ENCODE measurements at places on chromosomes 4 and X.

GRCh38 chrX:10106806-10107205 lies 50.0 kb upstream of the CLCN4 start:
- no peak for DNase-seq

DNA sequence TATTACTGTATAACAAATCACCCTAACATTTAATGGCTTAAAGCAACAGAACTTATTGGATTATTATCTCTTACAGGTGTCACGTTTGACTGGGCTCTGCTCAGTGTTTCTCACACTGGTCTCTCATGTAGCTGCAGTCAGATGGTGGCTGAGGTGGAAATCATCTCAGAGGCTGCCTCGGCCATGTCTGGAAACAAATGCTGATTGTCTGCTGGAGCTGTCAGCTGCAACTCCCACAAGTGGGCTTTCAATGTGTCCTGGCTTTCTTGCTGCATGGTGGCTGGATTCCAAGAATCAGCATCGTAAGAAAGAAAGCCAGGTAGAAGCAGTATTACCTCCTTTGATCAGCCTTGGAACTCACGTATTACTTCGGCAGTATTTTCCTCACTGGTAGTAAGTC lies 277.6 kb downstream of the SPANXN1 start:
- no peak for DNase-seq

DNA sequence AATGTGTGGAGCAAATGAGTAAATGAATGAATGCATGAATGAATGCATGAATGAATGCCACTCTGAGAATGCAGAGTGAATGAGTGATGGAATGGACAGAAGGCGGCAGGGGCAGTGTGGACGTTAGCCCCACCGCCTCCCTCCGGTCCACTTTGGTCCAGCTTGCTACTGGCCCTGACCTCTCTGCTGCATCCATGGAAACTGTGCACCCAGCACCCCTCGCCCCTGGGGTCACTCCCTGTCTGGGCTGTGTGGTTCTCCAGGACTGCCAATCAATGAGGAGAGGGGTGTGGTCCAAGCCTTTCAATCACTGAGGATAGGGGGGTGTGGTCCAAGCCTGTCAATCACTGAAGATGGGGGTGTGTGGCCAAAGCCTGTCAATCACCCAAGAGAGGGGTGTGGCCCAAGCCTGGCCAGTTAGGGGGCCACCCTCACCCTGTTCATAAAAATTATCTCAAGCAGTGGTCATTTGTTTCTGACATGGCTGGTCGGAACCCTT lies 39.2 kb upstream of the ASMTL start:
- no peak for DNase-seq

DNA sequence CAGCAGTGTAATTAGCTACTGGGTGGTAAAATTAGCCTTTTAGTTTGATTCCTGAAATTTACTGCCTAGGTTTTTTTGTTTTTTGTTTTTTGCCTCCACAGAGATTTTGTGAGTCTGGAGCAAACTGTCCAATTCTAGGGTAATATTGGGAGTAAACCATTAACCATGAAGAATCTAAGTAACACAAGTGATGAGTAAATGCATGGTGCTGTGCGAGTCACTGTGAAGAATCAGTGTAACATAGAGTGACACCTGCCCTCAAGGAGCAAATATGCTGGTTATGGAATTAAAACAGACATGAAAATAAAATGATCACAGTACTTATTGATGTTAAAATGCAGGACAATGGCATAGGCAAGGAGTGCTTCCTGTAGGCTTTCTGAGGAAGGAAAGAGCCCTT lies 60.1 kb downstream of the LRP2BP start:
- no peak for DNase-seq

DNA sequence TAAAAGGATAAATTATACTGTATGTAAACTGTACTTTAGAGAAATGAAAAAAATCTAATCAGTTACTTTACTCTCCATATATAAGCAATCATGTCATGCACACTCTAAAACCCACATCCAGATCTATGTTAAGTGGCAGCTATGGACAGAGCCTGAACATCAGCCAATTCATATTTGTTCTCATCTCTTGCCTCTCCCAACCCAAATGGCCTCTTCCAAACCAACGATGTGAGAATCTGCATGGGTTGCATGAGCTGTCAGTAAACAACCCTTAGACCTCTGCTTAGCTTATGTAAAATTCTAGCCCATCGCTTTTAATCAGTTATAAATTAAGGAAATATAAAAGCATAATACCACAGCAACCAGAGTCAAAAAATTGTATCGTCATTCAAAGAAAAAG lies 288.7 kb upstream of the INTU start:
- DNase-seq = no peak

- no peak for DNase-seq
These were observed 51.1 kb upstream of the UNC5C start for GRCh38 chr4:95599777-95600400.

All from left kidney (tissue), 8 donors.